ENCODE measurements at places on chromosomes 3 and 15. TPM values are rescaled to one million over a fixed set of nuclear protein-coding genes. Genes with fewer than 3 reads are reported as not detected.

GRCh38 chr3:69739204-69740102 lies at the start of gene MITF:
Gene MITF, plus strand, starts transcription at chr3:69739464. Its CDS starts 134 bp downstream, at chr3:69739598.
- no peaks in the 10 kb centered on the region for H3K36me3 ChIP-seq
- H3K4me3 ChIP-seq: peak within 1 kb of the TSS; percentile 27
- H3K27me3 ChIP-seq: peaks cover 10% of the 10 kb centered on the region

- H3K4me1 ChIP-seq: no peaks in the 10 kb centered on the region
- no peaks in the 10 kb centered on the region for H3K36me3 ChIP-seq
- no peak overlapping the region for H3K4me3 ChIP-seq
- H3K27me3 ChIP-seq: no peaks in the 10 kb centered on the region
- H3K27ac ChIP-seq: no peak overlapping the region
- DNase-seq: no peak
Measured at GRCh38 chr3:135304378-135304777, 509.3 kb downstream of the EPHB1 start.

IL5RA gene
- total RNA-seq: 0.59 TPM

- no peaks in the 10 kb centered on the region for H3K36me3 ChIP-seq
- no peak for DNase-seq
- H3K4me3 ChIP-seq: no peak overlapping the region
- no peaks in the 10 kb centered on the region for H3K4me1 ChIP-seq
- peaks cover 14% of the 10 kb centered on the region for H3K27me3 ChIP-seq
Measured at GRCh38 chr3:8443829-8444791, 57.5 kb upstream of the LMCD1 start.

- no peak overlapping the region for H3K27ac ChIP-seq
- H3K4me3 ChIP-seq: no peak overlapping the region
- no peak for DNase-seq
- H3K4me1 ChIP-seq: no peaks in the 10 kb centered on the region
- H3K36me3 ChIP-seq: peaks cover 47% of the 10 kb centered on the region
- H3K27me3 ChIP-seq: no peaks in the 10 kb centered on the region
Measured at GRCh38 chr15:65576664-65577063, 34.3 kb downstream of the INTS14 start.

- no peaks in the 10 kb centered on the region for H3K27me3 ChIP-seq
- DNase-seq: no peak
- H3K4me3 ChIP-seq: no peak overlapping the region
- H3K36me3 ChIP-seq: no peaks in the 10 kb centered on the region
- H3K27ac ChIP-seq: no peak overlapping the region
Measured at GRCh38 chr3:59411186-59411585, 361.4 kb upstream of the CFAP20DC start.

GRCh38 chr15:25797936-25798901 lies 64.9 kb downstream of the ATP10A start:
- DNase-seq: no peak
- peaks cover 55% of the 10 kb centered on the region for H3K4me1 ChIP-seq
- H3K27ac ChIP-seq: no peak overlapping the region
- H3K27me3 ChIP-seq: no peaks in the 10 kb centered on the region
- peaks cover 6% of the 10 kb centered on the region for H3K36me3 ChIP-seq
